ENCODE measurements at places on chromosomes 12 and 14.

DNA sequence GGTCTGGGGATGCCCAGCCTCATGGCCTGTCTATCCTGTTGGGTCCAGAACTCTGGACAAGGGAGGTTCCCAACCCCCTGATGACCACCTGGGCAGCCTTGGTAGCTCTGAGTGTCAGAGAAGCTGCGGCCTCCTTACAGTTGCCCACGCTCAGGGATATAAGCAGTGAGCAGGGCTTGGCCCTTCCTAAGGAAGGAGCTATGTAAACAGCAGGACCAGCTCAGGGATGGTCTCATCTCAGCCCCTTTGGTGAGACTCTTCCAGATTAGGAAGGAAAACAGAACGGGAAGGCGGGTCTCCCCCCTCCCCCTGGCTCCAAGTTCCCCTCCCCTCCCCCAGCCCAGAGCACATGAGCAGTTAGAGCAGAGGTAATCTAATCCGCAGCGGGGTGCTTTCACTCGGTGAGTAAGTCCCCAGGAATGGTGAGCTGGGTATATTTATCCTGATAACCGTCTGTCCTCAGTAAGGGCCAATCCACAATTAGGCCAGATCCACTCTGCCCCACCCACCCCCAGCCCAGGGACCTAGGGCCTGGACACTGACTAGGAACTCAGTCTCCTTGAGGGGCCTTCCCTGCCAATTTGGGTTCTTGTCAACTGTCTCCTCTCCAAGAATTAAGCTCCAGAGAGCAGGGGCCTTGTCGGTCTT lies 29.5 kb upstream of the RPLP0 start:
- no peak for DNase-seq

DNA sequence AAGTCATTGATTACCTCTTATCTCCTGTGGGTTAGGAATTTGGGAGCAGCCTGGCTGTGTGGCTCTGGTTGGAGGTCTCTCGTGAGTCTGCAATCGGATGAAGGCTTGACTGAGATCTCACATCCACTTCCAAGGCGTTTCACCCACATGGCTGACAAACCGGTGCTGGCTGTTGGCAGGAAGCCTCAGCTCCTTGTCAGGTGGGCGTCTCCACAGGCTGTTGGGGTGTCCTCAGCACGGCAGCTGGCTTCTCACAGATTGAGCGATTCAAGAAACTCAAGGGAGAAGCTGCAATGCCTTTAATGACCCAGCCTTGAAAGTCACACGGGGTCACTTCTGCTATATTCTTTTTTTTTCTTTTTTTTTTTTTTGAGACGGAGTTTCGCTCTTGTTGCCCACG lies 28.6 kb upstream of the CORO1C start:
- DNase-seq = peak; percentile 45

DNA sequence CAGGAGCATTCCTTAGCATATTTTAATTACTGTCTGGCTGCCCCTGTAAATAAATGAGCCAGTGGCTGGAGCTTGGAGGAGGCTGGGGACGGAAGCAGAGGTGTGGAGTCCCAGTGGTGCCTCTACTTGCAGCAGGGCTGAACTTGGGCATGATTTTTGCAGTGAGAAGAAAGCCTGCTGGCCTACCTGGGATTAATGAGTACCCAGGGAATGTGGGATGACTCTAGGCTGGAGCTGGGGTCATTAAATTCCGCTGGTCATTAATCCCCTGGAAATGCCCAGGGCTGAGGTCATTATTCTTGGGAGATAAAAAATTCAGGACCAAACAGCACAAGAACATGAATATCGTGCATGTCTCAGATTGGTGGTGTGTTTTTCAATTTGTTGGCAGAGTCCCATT lies 753.3 kb downstream of the VRK1 start:
- no peak for DNase-seq

- no peak for DNase-seq
These were observed 393.0 kb upstream of the DCN start for GRCh38 chr12:91575630-91576029.

DNA sequence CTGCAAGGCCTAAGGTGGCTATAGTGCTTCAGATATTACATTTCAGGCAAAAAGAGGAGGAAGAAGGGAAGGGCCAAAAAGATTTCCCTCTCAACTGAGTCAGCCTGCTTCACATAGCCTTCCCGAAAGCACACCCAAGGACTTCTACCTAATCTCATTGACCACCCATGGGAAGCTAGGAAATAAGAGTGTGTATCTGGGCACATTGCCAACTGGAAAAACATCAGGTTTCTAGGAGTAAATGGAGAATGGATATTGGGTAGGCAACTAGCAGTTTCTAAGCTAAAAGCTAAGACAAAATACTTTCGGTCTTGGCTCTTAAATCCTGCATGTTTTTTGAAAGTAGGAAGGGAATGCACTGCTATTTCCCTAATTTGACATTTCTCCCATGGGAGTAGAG lies 221.7 kb upstream of the GRIP1 start:
- no peak for DNase-seq

Measured in MV-4-11 (cell line).